ENCODE measurements at places on chromosomes 5 and 9. TPM values are rescaled to one million over a fixed set of nuclear protein-coding genes. Genes with fewer than 3 reads are reported as not detected.

PKN3 gene
- total RNA-seq = 25.4 TPM

PGM5 gene
- total RNA-seq = 11.9 TPM

ANKRD55 gene
- total RNA-seq = 0.98 TPM

RGS7BP gene
- 2.5 TPM for total RNA-seq

FBP2 gene
- not detected for total RNA-seq
